CD14-positive monocyte (primary cell): ENCODE measurements at places on chromosomes 11 and 22. TPM values are rescaled to one million over a fixed set of nuclear protein-coding genes. Genes with fewer than 3 reads are reported as not detected.

The HTR3A gene
- not detected for polyA plus RNA-seq

The MRGPRF gene
- polyA plus RNA-seq: not detected

The STK33 gene
- not detected for polyA plus RNA-seq

The IGLL1 gene
- not detected for polyA plus RNA-seq

The GNAZ gene
- polyA plus RNA-seq: 0.05 and 0.06 TPM in 2 replicates

The APOBEC3B gene
- polyA plus RNA-seq: 0.40 TPM

The CLDN5 gene
- 0.27 TPM for polyA plus RNA-seq

DNA sequence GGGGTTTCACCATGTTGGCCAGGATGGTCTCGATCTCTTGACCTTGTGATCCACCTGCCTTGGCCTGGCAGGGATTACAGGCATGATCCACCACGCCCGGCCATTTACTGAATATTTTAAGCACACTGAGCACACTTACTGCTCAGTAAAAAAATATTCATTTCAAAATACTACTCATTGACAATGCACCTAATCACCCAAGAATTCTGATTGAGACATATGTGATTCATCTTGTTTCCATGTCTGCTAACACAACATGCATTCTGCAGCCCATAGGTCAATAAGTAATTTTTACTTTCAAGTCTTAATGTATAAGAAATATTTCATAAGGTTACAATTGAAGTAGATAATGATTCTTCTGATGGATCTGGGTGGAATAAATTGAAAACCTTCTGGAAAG, 4.2 kb upstream of the OR52J3 start:
- H3K36me3 ChIP-seq: no peaks in the 10 kb centered on the region
- H3K4me3 ChIP-seq: no peak overlapping the region
- no peak overlapping the region for H3K27ac ChIP-seq
- no peak for DNase-seq
- H3K27me3 ChIP-seq: no peaks in the 10 kb centered on the region
- no peaks in the 10 kb centered on the region for H3K4me1 ChIP-seq

DNA sequence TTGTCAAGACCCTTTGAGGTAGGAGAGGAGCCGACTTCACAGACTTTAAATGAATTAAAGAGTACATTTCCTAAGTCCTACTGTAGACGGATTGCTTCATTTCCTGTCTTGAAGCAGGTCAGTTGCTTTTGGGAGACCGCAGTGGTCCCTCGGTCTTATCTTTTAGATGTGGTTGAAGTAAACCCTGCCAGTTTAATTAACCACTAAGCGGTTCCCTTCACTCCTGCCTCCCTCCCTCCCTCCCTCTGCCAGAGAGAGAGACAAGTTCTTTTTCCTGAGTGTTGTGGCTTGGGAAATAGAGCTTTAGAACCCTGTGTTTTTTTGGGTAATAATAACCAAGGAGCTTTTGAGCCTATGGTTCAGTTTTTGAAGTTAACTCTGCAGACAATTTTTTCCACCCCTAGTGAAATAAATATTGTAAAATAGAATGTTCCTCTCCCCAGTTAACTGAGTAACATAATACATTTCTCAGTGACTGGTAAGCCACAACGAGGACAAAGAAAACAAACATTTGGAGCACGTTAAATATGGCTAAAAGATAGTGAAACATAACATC, 147.5 kb downstream of the LDLRAD3 start:
- no peak overlapping the region for H3K27ac ChIP-seq
- H3K36me3 ChIP-seq: peaks cover 2% of the 10 kb centered on the region
- DNase-seq: no peak
- H3K4me3 ChIP-seq: no peak overlapping the region
- H3K4me1 ChIP-seq: peaks cover 10% of the 10 kb centered on the region
- H3K27me3 ChIP-seq: no peaks in the 10 kb centered on the region

GRCh38 chr11:124152770-124153407, 30.3 kb upstream of the OR10D3 start:
- H3K4me1 ChIP-seq: no peaks in the 10 kb centered on the region
- H3K27ac ChIP-seq: no peak overlapping the region
- no peak for DNase-seq
- H3K4me3 ChIP-seq: no peak overlapping the region
- H3K36me3 ChIP-seq: no peaks in the 10 kb centered on the region

DNA sequence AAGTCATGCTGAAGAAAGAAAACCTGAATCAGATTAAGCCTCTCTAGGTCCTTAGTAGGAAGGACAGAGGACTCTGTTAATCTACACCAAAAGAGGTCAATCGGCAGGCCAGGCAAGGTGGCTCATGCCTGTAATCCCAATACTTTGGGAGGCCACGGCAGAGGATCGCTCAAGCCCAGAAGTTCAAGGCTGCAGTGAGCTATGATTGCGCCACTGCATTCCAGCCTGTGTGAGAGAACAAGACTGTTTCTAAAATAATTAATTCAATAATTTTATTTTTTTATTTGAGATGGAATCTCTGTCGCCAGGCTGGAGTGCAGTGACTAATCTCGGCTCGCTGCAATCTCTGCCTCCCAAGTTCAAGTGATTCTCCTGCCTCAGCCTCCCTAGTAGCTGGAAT, 4.5 kb downstream of the XRCC6 start:
- H3K36me3 ChIP-seq: peaks cover 58% of the 10 kb centered on the region
- H3K4me3 ChIP-seq: no peak overlapping the region
- H3K27me3 ChIP-seq: no peaks in the 10 kb centered on the region
- peaks cover 9% of the 10 kb centered on the region for H3K4me1 ChIP-seq
- DNase-seq: no peak

DNA sequence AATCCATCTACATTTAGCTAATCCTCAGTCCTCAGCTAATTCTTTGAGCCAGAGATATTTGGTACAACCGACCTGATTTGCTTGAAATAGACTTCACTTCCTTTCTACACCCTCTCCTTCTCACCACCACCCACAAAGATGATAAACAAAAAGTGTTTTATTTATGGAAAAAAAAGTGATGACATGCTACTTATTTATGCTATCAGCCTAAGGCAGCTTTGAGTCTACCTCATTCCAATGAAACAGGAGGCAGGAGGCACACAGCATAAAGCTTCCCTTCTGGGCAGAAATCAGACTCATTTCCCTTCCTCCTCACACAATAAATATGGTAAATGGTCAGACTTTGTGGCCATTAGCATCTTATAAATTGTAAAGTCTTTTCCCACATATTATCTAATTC, 325.7 kb downstream of the SOX6 start:
- DNase-seq: no peak
- H3K4me3 ChIP-seq: no peak overlapping the region
- no peaks in the 10 kb centered on the region for H3K36me3 ChIP-seq

GRCh38 chr11:61598886-61599868, 18.3 kb upstream of the SYT7 start:
- DNase-seq: no peak
- H3K27ac ChIP-seq: no peak overlapping the region
- no peaks in the 10 kb centered on the region for H3K36me3 ChIP-seq
- H3K4me3 ChIP-seq: no peak overlapping the region
- no peaks in the 10 kb centered on the region for H3K27me3 ChIP-seq
- H3K4me1 ChIP-seq: no peaks in the 10 kb centered on the region

- H3K4me3 ChIP-seq: no peak overlapping the region
- H3K36me3 ChIP-seq: no peaks in the 10 kb centered on the region
- DNase-seq: no peak
- no peak overlapping the region for H3K27ac ChIP-seq
Observed at GRCh38 chr11:76795290-76795935, 12.3 kb downstream of the TSKU start.

- H3K36me3 ChIP-seq: peaks cover 33% of the 10 kb centered on the region
- H3K27me3 ChIP-seq: no peaks in the 10 kb centered on the region
Observed at GRCh38 chr22:38865201-38866023, 6.6 kb downstream of the CBX6 start.

- H3K27ac ChIP-seq: no peak overlapping the region
- no peak overlapping the region for H3K4me3 ChIP-seq
- no peak for DNase-seq
- H3K27me3 ChIP-seq: peaks cover 72% of the 10 kb centered on the region
Observed at GRCh38 chr11:12692229-12693075, 18.2 kb downstream of the TEAD1 start.

- no peak for DNase-seq
- no peaks in the 10 kb centered on the region for H3K27me3 ChIP-seq
- peaks cover 8% of the 10 kb centered on the region for H3K4me1 ChIP-seq
- H3K27ac ChIP-seq: no peak overlapping the region
Observed at GRCh38 chr11:122229078-122229477, 113.1 kb upstream of the BLID start.

- DNase-seq: no peak
- no peak overlapping the region for H3K27ac ChIP-seq
- H3K36me3 ChIP-seq: peaks cover 66% of the 10 kb centered on the region
- H3K27me3 ChIP-seq: no peaks in the 10 kb centered on the region
Observed at GRCh38 chr11:34972892-34973291, 56.5 kb downstream of the PDHX start.

DNA sequence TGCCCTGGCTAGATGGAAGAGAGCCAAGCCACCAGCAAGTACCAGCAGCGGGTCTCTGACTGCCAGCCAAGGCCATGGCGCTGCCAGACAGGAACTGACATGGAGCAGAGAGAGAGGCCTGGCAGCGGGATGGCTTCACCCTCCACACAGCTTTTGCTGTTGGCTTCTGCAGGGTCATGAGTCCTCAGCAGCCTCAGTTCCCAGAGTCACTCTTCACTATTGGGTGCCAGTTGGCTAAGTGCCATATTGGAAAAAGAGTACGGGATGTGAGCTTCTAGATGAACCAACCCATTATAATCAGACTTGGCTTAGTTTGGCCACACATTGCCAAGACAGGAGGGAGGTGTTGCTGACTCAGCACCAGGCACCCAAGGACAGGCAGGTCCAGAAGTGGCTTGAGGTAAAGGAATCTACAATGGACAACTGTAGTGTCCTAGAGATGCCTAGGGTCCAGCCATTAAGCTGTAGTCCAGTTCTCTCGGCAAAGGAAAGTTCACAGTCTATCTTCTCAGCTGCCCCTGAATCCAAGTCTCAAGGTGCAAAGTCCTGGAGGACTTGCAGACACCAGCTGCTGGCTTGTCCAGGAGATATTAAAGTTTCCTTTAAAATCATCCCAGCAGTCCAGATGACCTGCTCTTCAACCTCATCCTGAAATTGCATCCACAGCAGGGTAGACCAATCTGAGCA, 40.7 kb upstream of the POU2AF1 start:
- H3K4me1 ChIP-seq: peaks cover 13% of the 10 kb centered on the region
- H3K27me3 ChIP-seq: no peaks in the 10 kb centered on the region
- H3K4me3 ChIP-seq: no peak overlapping the region

- no peaks in the 10 kb centered on the region for H3K36me3 ChIP-seq
- no peak overlapping the region for H3K4me3 ChIP-seq
- H3K27me3 ChIP-seq: peaks cover 17% of the 10 kb centered on the region
- DNase-seq: no peak
Observed at GRCh38 chr11:15119826-15120225, 5.1 kb downstream of the INSC start.

GRCh38 chr22:25816522-25817059, 74.6 kb downstream of the MYO18B start:
- no peak overlapping the region for H3K27ac ChIP-seq
- no peaks in the 10 kb centered on the region for H3K36me3 ChIP-seq
- DNase-seq: no peak
- H3K4me3 ChIP-seq: no peak overlapping the region
- no peaks in the 10 kb centered on the region for H3K27me3 ChIP-seq

DNA sequence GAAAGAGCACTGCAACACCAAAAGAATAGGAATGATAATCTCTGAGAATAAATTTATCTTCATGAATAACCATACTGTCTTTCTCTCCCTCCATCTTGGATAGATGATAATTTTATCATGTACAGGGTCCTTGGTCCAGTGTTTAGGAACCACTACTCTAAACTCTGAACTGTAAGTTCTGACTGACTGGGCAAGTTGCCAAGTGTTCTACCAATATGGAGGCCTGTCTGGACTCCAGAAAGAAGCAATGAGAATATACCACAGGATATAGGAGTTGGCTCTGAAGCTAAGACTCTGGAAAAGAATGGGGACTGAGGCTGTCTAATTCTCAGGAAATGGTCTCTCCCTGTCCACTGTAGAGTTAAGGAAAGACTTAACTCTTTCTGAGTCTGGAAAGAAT, 1.5 kb downstream of the FHIP1B start:
- H3K4me1 ChIP-seq: peaks cover 76% of the 10 kb centered on the region
- no peak overlapping the region for H3K4me3 ChIP-seq
- H3K27me3 ChIP-seq: no peaks in the 10 kb centered on the region
- peak overlapping the region; percentile 97 for H3K27ac ChIP-seq
- DNase-seq: peak; percentile 17

DNA sequence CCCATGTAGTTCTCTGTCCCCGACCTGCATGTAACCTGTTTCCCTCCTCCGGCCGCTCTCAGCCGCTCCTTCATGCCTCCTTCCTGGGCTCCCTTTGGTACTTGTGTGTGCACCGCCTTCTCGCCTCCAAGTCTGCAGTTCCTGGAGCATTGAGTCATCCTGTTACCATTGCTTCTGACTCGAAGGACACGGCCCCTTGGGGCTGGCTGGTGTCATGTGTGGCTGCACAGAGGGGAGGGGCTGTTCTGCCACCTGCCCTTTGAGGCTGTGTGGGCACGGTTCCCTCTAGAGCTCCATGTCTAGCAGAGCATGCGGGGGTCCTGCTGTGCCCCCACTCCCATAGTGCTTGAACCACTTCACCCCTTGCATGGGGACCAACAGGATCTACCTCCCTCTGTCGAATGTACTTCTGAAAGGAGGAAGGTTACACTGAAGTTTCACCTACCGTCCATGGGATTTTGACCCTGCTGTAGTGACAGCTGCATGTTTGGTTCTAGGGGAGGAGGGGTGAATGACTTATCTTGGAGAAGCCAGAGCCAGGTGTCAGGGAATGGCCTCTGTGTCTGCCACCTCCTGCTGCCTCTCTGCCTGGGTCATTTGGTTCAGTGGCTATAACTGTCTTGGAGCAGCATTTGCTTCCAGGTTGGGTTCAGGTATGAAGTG, 39.6 kb downstream of the BCR start:
- no peaks in the 10 kb centered on the region for H3K27me3 ChIP-seq
- peak; percentile 60 for DNase-seq
- peak overlapping the region; percentile 2 for H3K4me3 ChIP-seq
